CD4-positive, alpha-beta T cell treated with Interleukin-15 for 4 hours (primary cell): ENCODE measurements at places on chromosomes 1 and 21.

DNA sequence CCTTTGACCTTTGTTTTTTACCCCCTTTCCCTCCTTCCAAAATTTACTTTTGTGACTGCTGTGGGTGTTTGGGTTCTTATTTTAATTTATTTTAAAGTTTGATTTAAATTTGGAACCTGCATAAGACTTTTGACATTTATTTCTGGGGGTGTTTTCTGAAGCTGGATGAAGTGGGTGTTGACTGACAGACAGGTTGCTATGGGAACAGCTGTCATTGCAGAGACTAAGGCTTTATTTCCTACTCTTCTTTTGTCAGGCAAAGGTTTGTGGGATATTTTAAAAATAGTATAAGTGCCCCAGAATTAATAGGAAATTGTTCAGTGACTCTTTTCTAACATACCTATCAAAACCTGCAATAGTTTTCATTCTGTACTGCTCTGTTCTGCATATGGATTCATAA, 290.8 kb upstream of the ESRRG start:
- no peak for DNase-seq

- no peak for DNase-seq
Observed at GRCh38 chr1:206971029-206971655, 882 bp upstream of the FCAMR start.

GRCh38 chr1:10652626-10653025, 143.8 kb downstream of the CASZ1 start:
- DNase-seq = no peak

GRCh38 chr1:241716915-241717656, 65.0 kb downstream of the WDR64 start:
- peak; percentile 13 for DNase-seq

DNA sequence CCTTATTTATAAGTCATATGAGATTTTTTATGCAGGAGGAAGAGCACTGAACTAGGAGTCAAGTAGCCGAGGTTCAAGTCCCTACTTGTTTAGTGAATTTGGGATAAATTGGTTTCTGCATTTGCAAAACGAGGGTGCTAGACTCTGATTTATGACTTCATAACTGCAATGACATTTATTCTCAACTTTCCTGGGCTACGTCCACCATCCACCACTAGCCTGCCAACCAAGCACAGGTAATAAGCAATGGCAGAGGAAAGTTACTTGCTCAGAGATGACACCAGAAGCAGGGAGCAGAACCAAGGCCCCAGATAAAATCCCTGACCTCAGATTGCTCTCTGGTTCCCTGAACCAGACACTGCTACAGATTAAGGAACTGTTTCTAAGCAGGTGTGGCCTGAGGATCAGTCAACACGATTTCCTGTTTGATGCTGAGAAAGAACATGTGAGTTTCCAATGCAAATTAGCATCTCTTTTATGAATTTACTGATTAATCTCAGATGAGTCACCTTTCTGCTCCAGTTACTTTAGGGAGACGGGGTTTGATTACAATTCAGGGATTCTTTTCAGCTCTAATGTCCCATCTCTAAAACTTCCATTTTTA, 52.7 kb downstream of the PLPP3 start:
- DNase-seq = no peak
